ENCODE measurements at places on chromosomes 6 and 20.

DNA sequence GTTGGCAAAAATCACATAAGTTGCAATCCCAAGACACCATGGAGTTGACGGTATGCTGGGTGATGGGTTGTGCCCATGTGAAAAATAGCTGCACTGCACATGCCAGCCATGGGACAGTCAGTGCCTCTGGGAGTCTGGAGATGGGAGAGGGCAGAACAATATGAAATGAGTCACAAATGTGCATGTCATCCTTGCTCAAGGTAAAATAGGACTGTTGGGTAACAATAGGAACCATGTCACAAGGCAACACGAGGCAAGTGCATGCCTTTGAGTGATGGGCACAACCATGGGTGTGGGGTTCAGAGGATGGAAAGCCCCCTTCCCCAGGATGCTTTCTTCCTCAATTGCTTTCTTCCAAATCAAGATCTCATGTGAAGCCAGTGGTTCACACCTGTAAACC lies 70.5 kb upstream of the PIM1 start:
- no peak for DNase-seq

DNA sequence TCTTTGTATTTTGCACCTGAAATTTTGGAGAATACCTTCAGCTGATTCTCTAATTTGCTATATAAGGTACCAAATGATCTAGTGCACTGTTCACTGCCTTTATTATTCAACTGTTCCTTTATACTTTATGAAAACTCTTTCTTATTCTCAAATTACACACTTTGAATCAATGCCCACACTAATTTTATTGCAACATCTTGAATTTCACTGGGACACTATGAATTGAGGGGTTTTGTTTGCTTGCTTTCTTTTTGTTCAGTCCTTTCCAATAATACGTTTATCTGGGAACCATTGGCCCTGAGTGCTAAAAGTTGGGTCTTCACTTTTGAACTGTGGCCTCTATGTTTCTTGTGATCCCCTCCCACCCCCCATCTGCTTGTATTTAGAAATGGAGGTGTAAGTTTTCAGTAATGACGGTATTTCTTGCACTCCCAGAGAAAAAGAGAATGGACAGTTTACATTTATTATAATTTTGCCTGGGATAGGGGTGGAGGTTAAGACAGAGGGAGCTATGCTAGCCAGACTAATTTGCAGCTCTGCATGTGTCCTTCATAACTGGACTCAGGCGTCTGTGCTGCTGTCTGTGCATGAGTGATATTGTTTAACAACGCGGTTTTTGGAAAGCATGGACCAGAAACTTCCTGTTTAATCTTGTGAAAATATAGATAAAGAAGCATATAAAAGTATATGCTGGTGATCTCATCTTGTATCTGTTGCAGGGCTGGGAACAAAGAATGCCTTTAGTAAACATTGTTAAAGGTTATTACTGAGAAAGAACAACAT lies 98.1 kb downstream of the DNAH8 start:
- no peak for DNase-seq

GRCh38 chr6:76004202-76004601 lies 68.3 kb downstream of the IMPG1 start:
- DNase-seq: no peak

DNA sequence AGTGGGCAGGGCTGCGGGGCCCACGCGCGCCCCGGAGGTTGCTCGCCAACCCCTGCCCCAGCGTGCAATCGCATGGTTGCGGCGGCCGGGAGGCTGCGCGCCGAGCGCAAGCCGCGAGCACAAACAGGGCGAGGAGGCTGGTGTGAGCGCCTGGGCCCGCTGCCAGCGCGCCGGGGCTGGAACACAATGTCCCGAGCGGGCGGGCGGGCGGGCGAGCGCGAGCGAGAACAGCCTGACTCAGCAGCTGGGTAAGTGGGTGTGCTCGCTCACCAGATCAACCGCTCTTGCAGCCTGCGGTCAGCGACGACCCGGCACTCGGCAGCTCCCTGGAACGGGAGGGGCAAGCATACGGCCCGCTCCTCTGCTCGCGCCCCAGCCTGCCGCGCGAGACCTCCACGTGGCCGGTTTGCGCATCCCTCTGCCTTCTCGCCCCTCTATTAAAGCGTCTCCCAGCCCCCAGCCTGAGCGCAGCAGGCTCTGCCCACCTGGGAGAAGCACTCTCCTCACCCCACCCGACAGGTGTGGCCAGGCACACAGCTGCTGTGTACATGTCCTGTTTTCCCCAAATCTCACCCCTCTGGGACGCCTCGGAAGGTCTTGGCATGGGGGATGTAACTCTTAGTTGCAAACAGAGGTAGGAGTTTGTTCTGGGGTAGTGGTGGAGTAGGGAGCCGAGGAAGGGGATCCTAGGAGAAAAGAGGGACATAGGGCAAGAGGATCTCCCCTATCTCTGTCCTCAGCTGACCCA lies 8.7 kb upstream of the ARMC12 start:
- peak; percentile 94 for DNase-seq

GRCh38 chr20:48594533-48594932 lies 233.3 kb downstream of the PREX1 start:
- DNase-seq: no peak

GRCh38 chr6:21846541-21847451 lies 253.2 kb downstream of the SOX4 start:
- no peak for DNase-seq

GRCh38 chr20:46349742-46350056 lies 41.4 kb upstream of the CDH22 start:
- no peak for DNase-seq

GRCh38 chr6:157995458-157995857 lies 13.8 kb downstream of the SYNJ2 start:
- DNase-seq: no peak

GRCh38 chr20:23407781-23408464 lies 13.4 kb downstream of the NAPB start:
- no peak for DNase-seq

GRCh38 chr6:112563368-112563767 lies 216.2 kb downstream of the RFPL4B start:
- no peak for DNase-seq

DNA sequence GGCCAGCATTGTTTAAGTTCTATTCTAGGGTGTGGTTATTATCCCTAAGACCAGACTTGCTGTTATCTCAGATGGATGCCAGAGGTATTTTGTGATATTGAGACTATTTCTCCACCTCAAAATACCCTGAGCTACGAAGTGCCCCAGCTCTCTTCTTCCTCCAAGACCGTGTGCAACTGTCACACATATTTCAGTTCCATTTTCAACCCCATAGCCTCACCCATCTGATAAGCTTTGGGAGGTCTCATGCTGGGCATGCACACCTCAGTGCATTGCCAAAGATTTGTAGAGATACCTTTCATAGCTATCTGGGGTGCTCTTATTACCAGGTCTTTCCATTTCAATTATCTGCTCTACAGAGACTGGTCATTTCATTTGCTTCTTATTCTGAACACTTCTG lies 815.8 kb upstream of the EYS start:
- DNase-seq: no peak

DNA sequence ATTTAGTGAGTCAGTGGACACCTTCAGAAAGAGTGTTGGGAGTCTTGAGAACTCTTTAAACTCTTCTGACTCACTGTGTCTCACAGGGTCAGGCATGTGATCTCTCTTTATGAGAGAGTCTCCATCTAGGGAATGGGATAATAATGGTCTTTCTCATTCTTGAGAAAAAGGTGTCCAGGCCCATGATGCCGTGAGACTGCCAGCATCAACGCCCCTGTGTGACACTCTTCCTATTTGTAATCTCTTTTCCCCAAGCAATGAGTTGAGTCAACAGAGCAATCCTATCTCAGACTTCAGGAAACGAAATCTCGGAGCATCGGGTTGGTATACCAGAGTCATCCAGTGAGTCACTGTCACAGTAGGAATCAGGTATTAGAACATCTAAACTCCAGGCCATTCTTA lies 82.3 kb upstream of the BMP2 start:
- DNase-seq: no peak

GRCh38 chr6:107665382-107665781 lies 158.7 kb downstream of the SCML4 start:
- DNase-seq: no peak

GRCh38 chr6:16712255-16712930 lies 48.9 kb downstream of the ATXN1 start:
- peak; percentile 34 for DNase-seq

GRCh38 chr6:150410906-150411305 lies 42.1 kb downstream of the IYD start:
- no peak for DNase-seq

- DNase-seq: no peak
Measured at GRCh38 chr6:44086931-44087574, 40.2 kb downstream of the MRPL14 start.

GRCh38 chr6:117906958-117907600 lies at the start of gene SLC35F1:
Gene SLC35F1, plus strand, starts transcription at chr6:117907264.
- DNase-seq: no peak

- DNase-seq: no peak
Measured at GRCh38 chr20:45448270-45448669, 21.3 kb upstream of the WFDC2 start.

- no peak for DNase-seq
Measured at GRCh38 chr6:11097476-11097875, 3.8 kb downstream of the SMIM13 start.

GRCh38 chr6:12022953-12023388 lies 10.9 kb downstream of the HIVEP1 start:
- no peak for DNase-seq

- DNase-seq: no peak
Measured at GRCh38 chr6:14642842-14643241, 525.3 kb downstream of the CD83 start.

DNA sequence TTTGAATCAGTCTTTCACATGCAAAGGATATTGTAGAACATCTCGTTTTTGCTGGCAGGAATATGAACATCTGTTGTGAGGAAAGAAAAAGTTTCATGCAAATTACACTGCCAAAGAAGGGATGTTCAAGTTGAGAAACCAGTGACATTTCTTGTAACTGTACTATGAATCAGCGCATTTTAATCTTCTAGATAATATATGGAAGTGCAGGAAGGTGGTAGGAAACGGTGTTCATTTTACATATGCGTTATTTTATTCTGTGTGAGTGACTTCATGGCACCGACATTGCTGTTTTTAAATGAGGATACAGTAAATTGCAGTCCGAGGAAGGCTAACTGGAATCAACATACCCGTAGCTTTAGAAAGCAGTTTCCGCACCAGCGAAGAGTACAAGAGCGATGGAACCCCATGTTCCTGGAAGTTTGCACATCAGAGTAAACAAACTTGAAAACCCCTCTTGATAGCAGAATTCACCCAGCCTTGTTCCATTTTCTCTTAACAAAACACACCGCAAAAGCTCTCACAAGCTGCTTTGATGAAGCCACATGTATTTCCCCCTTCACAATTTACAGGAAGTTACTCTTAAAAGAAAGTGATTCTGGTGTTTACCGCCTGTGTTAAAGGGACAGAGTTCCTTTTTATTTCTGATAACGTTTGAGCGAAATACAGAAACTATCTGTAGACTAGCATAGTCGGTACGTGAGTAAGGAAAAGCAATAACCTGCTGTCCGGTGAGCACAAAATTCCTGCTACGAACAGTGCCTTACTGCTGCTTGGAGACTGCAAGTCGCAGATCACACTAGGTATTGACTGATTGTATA lies 11.5 kb downstream of the PRDM1 start:
- peak; percentile 88 for DNase-seq

- DNase-seq: no peak
Measured at GRCh38 chr20:58722877-58723627, 30.5 kb downstream of the NPEPL1 start.

DNA sequence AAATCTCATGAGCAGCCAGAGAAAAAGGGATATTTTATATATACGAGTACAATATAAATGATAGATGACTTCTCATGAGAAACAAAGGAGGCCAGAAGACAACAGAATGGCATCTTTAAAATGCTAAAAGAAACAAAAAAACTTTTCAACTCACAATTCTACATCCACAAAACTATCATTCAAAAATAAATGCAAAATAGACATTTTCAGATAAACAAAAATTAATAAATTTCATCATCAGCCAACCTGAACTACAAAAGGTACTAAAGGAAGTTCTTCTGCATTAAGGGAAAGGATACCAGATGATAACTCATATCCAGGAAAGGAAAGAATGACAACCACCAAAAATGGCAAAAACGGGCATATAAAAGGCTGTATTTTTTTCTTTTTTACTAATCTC lies 27.9 kb upstream of the ANKRD60 start:
- DNase-seq: no peak

DNA sequence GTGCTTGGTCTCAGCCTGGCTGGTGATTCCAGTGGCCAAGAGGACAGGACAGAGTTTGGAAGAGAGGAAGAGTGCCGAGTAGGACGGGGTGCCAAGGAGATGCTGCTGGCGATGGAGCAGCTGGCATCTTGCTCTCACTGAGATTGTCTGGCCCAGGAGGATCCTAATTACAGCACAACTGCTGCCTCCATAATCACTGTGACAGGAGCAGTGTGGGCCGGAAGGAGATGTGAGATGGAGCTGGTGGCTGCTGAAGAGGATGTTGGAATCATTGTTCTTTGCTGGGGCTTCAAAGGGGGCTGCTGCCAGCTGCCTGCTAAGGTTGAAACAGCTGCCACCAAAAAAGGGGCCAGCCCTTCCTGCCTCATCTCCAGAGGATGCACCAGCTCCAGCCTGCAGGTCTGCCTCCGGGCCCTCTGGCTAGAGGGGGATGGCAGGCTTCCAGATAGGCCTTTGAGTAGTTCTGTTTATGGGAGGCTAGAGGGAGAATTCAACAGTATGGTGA lies 214.4 kb downstream of the RNF144B start:
- no peak for DNase-seq

DNA sequence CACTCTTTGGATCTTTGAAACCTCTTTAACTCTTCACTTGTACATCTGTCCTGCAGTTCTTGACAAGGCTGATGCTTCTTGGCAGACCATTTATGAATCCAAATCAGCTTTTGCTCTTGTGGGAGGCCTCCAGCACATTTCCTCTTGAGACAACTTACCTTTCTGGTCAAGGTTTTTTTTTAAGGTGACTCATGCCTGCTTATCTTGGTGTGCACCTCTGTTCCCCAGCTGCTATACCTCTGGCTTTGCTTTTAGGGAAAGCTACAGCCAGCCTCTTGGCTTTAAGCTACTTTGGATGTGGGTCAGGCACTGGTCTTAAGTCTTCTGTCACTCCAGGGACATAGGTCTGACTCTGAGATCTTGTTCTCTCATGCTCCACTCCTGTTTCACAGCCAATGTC lies 106.5 kb downstream of the PHF3 start:
- DNase-seq: no peak

All from CD4-positive, alpha-beta T cell treated with Interleukin-6 at 100 ng/mL for 8 hours (primary cell).